Liver (tissue), 10 donors: ENCODE measurements at places on chromosomes 2 and 18. TPM values are rescaled to one million over a fixed set of nuclear protein-coding genes. Genes with fewer than 3 reads are reported as not detected.

- peak; percentile 44 for DNase-seq
These were observed 25.8 kb downstream of the KIF1A start for GRCh38 chr2:240794178-240794721.

- no peak for DNase-seq
These were observed 232.8 kb downstream of the DYM start for GRCh38 chr18:49227441-49228165.

DNA sequence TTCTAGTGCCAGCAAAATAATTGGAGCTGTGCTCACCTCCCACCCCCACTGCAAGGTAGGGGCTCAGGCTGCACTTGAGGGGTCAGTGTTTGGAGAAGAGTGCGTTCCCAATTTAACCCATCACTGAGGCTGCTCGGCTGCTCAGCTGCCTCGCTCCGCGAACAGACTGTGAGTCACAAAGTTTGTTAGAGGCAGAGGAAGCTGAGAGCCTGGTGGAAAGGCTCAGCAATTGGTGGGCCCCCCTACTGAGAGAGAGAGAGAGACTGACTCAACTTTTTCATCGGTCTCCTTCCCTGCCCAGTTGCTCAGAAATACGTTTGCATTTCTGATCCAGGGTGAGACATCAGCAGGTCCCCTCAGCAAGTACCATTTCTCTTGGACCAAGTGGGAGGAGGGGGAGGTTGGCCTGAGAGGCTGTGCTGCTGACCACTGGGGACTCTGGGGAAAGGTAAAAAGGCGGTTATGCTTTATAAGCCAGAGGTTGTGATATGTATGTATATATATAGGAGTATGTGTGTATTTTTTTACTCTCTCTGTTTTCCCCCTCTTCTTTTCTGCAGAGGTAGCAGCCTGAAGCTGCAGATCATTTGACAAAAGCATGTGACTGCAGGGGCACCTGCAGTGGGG is 1.5 kb downstream of the EFR3B start:
- no peak for DNase-seq

The PDE1A gene
- 1.6 TPM for polyA plus RNA-seq

The CNOT9 gene
- polyA plus RNA-seq = 10.5 TPM

The IL36B gene
- polyA plus RNA-seq = not detected

GRCh38 chr18:75047240-75047961 is 161.5 kb downstream of the PTGR3 start:
- DNase-seq = no peak

The SP140 gene
- polyA plus RNA-seq = 0.40 TPM

DNA sequence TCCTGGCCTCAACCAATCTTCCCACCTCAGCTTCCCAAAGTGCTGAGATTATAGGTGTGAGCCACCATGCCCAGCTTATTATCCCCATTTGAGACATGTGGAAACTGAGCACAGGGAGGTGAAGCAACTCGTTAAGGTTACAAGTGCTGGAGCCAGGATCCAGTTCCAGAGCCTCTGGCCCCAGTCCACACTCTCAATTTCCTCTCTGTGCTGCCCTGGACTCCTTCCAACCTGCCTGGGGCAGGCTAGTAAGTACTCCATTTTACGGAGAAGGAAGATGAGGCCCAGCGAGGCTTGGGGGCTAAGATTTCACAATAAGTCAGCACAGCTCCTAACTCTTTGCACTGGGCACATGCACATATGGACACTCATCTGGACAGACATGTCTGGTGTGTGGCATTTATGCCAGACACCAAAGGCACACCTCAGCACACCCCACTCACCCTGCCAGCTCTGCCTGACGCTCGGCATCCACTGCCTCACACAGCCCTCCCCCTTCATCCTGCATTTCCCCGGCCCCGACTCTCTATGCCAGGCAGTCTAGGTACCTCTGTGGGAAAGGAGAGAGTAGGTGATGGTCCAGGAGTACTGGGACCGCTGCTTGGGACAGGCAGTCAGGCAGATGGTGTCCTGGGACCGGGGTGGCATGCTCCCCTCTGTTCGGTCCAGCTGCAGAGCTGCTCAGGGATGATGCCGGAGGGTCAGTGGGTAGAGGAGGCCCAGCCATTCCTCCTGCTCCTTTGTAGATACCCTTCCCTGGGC is 20.5 kb downstream of the CFAP65 start:
- DNase-seq = no peak

The FAM124B gene
- polyA plus RNA-seq = 0.30 TPM

- DNase-seq = no peak
These were observed 244.6 kb upstream of the HNRNPA3 start for GRCh38 chr2:176967911-176968450.

The GREB1L gene
- polyA plus RNA-seq = 1.2 TPM

GRCh38 chr2:28342081-28342967 is 50.3 kb upstream of the FOSL2 start:
- no peak for DNase-seq

GRCh38 chr2:161273038-161273760 is 35.0 kb upstream of the PSMD14 start:
- DNase-seq = no peak

The TUBB8B gene
- polyA plus RNA-seq = not detected

DNA sequence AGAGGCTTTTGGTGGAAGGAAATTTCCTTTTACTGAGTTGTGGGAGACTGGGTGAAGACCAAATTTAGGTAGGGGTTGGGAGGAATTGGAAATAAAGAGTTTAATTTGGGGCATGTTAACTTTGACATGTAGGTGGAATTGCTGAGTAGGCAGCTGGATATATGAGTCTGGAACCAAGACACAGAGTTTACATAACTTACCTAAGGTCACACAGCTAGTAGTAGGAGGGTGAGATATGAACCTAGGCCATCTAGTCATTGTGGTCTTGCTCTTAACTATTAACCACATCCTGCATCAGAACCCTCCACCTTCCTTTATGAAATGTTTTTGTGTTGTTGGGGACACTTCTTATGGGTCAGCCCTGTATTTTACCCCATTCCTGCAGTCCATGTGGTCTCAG is 113.1 kb downstream of the ICOS start:
- no peak for DNase-seq

DNA sequence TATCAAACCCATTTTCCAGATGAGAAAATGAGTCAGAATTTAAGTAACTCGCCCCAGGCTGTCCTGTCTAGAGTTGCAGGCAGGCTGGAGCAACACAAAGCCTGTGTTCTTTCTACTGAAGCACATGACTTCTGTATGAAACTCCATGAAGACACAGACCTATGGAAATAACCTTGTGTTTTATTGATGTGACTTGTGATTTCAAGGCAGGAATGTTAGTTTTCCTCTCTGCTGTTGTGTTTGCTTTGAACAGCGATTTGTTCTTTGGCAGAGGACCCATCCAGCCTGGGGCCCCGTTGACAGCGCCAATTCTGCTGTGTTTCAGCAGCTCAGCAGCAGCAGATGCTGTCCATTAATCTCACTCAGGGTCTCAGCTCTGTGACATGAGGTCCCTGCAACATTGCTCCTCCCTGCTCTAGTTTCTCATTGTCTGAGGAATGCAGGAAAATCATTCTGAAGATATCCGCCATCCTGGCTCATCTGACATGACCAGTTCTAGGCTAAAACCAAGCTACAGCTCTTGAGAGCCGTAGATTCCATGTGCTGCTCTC is 344.3 kb upstream of the RAB12 start:
- no peak for DNase-seq

GRCh38 chr2:176583607-176584006 is 314.4 kb downstream of the MTX2 start:
- no peak for DNase-seq

- DNase-seq = no peak
These were observed 53.3 kb downstream of the CCDC148 start for GRCh38 chr2:158403237-158403636.

DNA sequence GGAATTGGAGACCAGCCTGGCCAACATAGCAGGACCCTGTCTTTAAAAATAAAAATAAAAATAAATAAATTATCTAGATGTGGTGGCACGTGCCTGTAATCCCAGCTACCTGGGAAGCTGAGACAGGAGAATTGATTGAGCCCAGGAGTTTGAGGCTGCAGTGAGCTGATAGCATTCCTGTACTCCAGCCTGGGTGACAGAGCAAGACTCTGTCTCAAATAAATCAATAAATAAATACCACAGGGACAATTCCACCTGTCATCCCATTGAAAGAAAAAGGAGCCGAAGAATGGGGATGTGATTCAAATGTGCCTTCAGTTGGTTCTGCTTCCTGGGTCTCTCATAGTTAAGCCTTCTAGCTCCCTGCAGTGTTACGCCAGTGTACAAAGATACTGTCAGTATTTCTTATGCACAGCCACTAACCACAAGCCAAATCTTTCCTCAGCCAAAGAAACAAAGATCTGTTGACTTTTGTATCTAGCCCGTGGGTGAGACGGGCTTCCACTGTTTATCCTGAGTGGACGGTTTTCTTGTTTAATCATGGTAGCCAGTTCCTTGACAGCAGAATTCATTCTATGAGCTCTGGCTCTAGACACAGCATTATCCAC is 12.6 kb downstream of the LGALSL start:
- DNase-seq = no peak

DNA sequence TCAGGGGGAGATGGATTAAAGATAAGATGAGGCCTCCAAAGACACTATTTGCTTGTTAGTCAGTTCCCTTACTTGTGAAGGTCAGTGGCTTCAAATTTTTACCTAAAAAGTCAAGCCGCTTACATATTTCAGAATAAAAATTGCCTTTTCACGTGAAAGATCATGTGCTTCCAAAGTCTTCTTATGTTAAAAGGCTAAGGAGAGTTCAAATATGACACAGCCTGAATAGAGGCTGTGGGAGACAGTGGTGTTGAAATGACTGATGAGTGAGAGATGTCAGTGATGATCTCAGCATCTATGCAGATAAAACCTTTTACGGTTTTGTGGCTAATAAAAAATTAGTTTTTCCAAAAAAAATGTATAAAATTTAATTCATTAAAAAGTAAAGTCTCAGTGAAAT is 40.5 kb downstream of the UPP2 start:
- no peak for DNase-seq

DNA sequence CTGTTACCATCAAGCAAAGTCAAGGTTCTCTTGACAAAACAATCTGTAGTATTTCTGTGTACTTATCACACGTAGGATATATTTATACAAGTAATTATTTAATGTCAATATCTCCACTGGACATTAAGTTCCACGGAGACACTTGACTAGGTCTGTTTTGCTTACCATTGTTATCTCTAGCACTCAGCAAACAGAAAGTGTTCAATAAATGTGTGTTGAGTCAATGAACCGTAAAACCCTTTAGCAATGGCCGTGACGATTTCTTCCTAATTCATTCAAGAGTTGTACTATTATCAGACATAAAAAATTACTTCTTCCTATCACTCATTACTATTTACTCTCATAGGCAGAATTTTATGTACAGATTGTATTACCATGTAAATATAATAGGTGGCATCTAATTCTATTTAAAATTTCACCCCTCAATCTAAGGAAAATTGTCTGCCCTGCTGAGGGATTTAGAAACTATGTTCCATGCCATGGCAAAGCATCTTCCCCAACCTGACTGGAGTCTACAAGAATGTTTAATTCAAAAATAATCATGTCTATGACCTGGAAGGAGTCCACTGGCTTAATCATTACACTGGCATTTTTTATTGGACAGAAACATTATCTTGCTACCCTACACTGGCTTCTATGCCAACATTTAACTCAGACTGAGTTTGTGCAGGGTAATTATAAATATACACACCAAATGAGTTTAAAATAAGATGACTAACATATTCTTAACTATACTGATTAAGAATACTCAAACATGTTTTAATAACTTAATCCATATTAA is 301.9 kb downstream of the ZEB2 start:
- DNase-seq = no peak

The UGT1A3 gene
- polyA plus RNA-seq = 61.6 TPM

The GCKR gene
- polyA plus RNA-seq = 71.0 TPM

DNA sequence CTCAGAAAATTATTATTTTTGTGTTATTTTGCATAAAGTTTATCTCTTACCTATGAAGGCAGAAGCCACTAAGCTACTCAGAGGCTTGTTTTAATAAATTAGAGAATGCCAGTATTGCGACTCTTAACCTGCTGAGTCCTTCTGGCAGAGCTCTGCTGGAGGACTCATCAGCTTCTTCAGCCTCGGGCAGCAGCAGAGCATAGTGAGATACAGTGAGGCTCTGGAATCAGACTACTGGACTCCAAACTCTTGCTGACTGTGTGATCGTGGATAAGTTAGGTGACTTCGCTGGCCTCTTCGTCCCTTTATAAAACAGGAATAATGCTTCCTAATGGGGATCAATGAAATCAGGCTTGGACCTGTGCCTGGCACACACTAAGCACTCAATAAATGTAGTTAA is 1.7 kb downstream of the PTRHD1 start:
- no peak for DNase-seq

The KIAA2012 gene
- polyA plus RNA-seq = 0.35 TPM

The CELF4 gene
- 0.21 TPM for polyA plus RNA-seq

GRCh38 chr2:53727921-53728320 is 39.7 kb upstream of the CHAC2 start:
- DNase-seq = no peak

- no peak for DNase-seq
These were observed 273.7 kb downstream of the SLC4A3 start for GRCh38 chr2:219901155-219901554.

DNA sequence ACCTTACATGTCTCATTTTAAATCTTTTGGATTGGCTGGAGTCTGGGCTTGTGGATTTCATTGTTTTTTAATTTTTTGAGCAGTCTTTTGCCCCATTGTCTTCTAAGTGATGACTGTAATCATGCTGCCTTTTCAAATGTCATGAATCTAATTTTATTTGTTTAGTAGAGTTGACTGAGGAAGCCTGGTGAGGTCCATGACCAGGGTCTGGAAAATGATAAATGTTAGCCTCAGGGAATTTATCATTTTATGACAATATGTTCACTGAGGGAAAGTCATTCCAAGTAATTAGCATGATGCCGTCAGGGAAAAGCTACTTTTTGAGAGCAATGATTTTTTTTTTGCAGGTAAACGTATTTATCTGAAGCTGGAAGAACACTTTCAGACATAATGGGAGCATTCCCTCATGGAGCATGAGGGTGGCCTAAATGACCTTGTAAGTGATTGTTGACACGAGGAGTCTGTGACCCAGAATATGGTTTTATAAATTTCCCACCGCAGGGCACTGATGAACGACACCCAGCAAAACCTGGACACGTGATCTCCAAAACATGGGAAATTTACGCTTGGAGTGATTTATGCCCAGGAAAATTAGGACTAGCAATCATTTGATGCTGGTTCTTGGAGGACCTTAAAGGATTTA is 155.3 kb upstream of the NABP1 start:
- DNase-seq = no peak

GRCh38 chr2:37737507-37737906 is 66.1 kb upstream of the CDC42EP3 start:
- no peak for DNase-seq

The PROC gene
- 407 TPM for polyA plus RNA-seq

DNA sequence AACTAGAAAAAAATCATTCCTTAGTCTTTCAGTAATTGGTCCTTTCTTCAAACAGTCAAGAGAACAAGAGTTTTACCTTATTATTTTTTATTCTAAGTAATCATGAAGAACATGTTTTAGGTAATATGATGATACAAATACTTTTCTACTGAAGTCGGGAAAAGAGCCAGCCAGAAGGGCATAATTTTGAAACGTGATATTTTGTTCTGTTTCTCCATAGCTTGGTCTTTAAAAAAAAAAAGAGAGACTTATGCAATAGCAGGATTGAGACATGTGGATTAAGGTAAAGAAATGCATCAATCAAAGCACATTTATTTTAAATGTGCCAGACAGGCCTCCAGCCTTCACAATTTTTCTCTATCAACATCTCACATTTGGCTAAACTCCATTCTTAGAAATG is 1016.8 kb downstream of the CNTNAP5 start:
- no peak for DNase-seq

The DIPK1C gene
- polyA plus RNA-seq = not detected
